ENCODE measurements at places on chromosomes 7 and 10.

DNA sequence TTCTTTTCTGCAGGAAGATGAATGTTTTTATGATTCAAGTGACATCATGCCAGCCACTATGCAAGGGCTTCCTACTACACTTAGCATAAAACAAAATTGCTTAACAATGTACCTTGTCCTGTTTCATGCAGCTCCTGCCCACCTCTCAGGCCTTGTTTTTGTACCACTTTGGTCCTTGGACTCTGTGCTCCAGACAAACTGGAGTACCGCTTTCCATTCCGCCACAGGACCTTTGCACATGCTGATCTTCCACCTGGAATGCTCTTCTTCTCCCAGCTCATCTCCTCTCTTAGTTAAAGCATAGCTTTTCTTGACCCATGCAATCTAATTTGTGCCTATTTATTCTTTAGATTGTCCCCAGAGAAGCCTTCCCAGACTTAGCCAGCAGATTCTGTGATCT is 77.5 kb upstream of the STK17A start:
- DNase-seq = no peak

GRCh38 chr10:44674536-44675386 is 236.4 kb upstream of the TMEM72 start:
- no peak for DNase-seq

GRCh38 chr7:105769901-105770628 is 106.3 kb downstream of the ATXN7L1 start:
- no peak for DNase-seq

- no peak for DNase-seq
Measured at GRCh38 chr7:17239683-17240521, 58.5 kb upstream of the AHR start.

DNA sequence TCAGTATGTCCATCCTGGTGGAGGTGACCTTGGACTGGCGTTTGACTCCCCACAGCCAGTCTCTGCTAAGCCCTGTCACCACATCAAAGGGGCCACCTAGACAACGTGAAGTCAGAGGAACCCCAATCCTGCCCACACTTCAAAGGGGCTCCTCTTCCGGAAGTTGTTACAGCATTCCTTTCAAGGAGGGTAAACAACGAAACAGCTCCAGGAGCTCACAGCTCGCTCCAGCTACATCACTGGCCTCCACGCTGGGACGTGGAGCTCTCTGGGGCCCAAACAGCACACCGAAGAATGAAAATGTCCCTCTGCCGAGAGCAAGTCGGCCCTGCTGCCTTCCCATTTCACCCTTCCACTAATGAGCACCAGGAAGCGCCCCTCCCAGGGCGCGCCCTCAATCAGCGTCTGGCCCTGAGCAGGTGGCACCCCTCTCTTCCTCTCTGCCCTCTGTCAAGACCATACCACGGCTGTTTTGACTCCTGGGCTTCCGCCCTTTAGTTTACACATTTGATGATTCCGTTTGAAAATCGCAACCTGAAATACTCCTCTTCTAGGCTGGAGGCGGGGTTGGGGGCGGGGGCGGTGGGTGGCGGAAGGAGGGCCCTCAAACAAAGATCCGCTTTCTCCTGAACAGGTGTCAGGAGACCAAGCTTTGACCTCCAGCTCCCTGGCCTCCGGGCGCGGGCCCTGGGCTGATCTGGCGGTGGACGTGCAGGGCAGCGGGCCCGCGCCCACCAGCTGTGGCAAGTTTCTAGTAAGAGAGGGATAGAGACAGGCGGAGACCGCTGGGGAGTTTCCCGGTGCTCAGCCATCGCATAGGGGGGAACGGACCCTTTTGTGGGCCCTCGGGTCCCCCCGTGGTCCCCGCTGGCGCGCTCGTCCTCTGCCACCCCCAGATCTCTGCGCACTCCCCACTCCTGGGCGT is 53.1 kb upstream of the KDM7A start:
- DNase-seq = peak; percentile 25

DNA sequence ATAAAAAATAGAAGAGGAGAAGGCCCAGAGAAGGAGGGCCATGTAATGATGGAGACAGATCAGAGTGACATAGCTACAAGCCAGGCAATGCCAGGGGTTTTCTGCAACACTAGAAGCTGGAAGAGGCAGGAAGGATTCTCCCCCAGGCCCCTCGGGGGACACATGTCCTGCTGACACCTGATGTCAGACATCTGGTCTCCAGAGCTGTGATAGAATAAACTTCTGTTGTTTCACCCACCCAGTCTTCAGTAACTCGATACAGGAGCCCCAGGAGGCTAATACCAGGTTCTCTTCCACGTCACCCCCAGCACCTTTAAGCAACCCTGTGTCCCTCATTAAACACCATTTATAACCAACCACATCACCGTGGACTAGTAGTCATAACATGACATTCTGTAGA is 94.9 kb downstream of the TMEM130 start:
- DNase-seq = no peak

GRCh38 chr7:2175514-2175913 is 57.2 kb downstream of the MAD1L1 start:
- no peak for DNase-seq

All from stimulated activated CD8-positive, alpha-beta memory T cell treated with anti-CD3 and anti-CD28 coated beads, Interleukin-15, amount 100 ng/mL, for 4 hours (primary cell).